ENCODE measurements at places on chromosomes 2 and 18.

DNA sequence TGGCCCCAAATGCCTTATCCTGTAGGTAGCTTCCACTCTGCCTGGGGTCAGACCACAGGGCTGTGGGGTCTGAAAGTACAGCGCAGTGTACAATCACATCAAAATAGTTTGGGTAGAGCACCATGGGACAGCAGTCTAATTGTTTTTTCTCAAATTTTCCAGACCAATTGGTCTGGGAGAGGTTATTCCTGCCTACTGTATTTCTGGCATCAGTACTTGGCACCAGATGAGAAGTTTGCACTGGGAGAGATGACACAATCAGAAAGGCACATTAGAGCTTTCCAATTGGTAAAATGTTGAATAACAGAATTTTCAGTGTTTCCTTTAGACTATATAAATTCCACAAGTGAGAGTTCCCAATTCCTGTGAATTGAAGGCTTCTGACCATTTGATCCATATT is 30.9 kb upstream of the LRRTM1 start:
- no peak for DNase-seq

DNA sequence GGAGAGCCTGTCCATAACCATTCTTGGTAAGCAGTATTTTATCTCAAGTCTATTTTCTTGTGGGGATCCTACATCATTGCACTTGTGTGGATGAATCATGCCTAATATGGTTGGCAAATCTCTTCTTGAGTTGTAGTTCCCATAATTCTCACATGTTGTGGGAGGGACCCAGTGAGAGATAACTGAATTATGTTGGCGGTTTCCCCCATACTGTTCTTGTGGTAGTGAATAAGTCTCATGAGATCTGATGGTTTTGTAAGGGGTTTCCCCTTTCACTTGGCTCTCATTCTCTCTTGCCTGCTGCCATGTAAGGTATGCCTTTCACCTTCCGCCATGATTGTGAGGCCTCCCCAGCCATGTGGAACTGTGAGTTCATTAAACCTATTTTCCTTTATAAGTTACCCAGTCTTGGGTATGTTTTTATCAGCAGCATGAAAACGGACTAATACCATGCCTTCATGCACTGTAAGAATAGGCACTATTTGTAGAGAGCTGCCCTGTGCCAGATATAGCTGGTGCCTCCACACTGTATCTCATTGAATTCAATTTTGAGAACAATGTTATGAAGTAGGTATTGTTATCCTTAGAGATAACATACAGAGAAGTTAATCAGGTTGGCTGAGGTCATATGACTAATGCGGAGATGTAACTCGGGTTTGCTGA is 148.3 kb downstream of the PLCL1 start:
- no peak for DNase-seq

- no peak for DNase-seq
These were observed 22.5 kb upstream of the PLEKHM3 start for GRCh38 chr2:208047840-208048239.

DNA sequence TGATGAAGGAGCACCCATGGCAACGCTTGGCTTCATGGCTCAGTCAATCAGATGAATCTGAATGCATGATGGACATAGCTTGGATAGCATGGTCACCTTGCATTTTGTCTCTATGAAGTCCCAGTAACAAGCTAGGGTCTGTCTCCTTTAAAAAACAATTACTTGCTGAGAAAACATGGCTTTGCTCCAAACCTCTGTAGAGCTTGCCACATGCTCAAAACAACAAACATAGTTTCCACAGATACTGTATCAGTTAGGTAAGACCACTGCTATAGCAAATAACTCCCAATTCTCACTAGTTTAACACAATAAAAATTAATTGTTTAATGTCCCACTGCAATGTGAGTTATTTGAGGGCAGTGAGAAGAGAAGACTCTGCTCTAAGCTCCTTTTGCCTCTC is 401.0 kb downstream of the IRS1 start:
- no peak for DNase-seq

GRCh38 chr2:21102356-21102755 is 21.4 kb upstream of the TDRD15 start:
- no peak for DNase-seq

- no peak for DNase-seq
These were observed 146.6 kb downstream of the MEIS1 start for GRCh38 chr2:66581339-66582103.

GRCh38 chr2:213167271-213167930 is 16.0 kb upstream of the IKZF2 start:
- no peak for DNase-seq

- DNase-seq, result no peak
These were observed 39.3 kb upstream of the STAT1 start for GRCh38 chr2:191053256-191053655.

GRCh38 chr18:62954366-62954765 is 239.0 kb downstream of the PHLPP1 start:
- no peak for DNase-seq

- no peak for DNase-seq
These were observed 95.4 kb upstream of the CYP1B1 start for GRCh38 chr2:38171208-38171855.

DNA sequence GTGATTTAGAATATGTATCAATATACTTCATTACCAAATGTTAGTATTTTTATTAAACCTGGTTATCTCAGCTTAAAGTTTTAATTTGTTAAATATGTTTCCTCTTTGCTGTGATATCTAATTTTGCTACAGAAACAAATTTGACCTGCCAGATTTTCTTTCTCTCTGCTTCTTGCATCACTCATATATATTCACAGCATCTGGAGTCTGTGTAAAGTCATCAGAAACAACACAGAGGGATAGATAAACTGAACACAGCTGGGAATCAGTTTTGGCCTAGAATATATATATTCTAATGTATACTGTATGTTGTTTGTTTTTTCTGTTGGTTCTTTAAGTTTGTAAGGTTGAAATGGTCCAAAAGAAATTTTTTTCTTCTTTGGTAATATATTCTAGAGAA is 8.5 kb downstream of the PSMD14 start:
- DNase-seq, result no peak

GRCh38 chr2:59741840-59742239 is 811.6 kb downstream of the BCL11A start:
- DNase-seq, result no peak

GRCh38 chr2:126658319-126658904 is 2.5 kb downstream of the GYPC start:
- DNase-seq, result no peak

DNA sequence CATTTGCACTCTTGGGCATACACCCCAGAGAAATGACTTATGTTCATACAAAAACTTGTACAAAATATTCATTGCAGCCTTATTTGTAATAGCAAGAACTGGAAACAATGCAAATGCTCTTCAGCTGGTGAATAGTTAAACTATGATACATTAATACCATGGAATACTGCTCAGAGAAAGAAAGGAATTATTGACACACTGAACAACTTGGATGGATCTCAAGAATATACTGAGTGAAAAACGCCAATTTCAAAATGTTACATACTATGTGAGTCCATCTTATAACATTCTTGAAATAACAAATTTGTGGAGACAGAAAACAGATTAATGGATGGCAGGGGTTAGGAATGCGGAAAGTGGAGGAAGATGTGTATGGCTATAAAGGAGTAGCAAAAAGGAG is 17.2 kb downstream of the LNPK start:
- no peak for DNase-seq

GRCh38 chr18:32040936-32041335 is 22.3 kb downstream of the RNF125 start:
- no peak for DNase-seq

DNA sequence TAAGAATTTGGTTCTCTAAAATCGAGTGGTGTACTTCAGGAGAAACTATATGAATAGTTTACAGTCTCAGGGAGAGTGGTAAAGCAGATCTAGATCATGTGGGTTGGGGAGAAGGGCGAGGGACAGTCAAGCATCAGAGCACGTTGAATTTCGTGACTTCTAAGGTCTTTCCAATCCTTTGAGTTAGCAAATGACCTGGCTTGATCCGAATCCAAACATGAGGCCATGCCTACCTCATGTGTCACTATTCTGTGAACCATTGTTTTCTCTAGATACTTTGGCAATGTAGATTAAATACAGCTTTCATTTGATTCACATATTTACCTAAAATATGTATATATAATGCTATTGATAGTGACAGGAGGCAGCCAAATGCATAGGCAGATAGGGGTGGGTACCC is 674.9 kb downstream of the NYAP2 start:
- DNase-seq, result no peak

DNA sequence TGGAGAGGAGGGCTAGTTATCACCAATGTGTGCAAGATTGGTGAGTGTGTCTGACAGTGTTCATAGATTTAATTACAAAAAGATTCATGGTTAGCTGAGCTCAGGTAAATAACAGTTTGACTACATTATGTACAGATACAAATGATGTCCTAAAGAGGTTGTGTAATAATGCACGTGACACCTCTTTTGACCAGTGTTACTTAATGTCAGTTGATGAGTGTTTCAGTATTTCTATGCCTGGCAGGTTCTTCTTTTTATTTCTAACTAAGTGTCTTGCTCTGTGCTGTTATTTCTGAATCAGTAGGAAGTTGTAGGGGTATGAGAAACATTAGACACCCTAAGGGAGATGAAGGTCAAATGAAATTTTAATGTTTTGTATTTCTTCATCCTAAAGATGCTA is 7.9 kb upstream of the INHBB start:
- DNase-seq, result no peak

- DNase-seq, result no peak
These were observed 6.6 kb downstream of the KIF1A start for GRCh38 chr2:240813231-240813921.

DNA sequence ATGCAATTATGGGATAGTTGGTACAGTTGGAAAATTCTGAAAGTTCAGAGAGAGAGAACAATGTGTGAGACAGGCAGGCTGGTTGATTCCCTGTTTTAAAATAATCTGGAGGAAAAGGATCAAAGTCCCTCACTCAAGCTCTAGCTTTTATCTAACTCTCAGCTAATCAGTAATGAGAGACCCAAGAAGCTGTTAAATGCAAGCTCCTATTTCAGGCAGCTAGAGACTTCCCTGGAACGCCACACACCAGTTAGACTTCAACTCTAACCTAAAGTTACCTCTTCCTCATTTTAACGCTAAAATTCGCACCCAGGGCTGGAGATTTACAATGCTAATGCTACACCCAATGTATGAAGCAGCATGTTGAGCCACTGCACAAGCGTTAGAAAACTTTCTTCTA is 243.1 kb downstream of the EN1 start:
- DNase-seq, result no peak

- DNase-seq, result no peak
These were observed 475.4 kb downstream of the PARD3B start for GRCh38 chr2:205020673-205021072.

DNA sequence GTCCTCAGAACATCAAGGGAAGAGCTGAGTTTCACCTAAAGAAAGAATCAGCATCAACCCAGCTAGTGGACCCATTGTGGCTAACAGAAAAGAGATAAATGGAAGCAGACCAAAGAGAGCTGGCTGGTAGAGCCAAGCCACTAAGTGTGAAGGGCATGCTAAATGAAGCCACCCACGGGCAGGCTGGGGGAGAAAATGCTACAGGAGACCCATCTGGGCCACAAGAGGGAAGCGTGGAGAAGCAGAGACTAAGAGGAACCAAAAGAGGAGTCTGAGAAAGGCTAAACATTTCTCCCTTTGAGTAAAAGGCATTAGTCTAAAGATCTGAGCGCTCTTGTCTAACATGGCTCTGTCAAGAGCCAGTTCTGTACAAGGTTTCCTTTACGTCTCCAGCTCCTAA is 15.8 kb downstream of the CWC22 start:
- DNase-seq, result no peak

GRCh38 chr18:79766308-79766707 is 31.4 kb upstream of the KCNG2 start:
- no peak for DNase-seq

GRCh38 chr2:190477661-190478454 is 56.7 kb downstream of the NEMP2 start:
- DNase-seq, result no peak

- DNase-seq, result no peak
These were observed 961 bp upstream of the SLC40A1 start for GRCh38 chr2:189581354-189582139.

DNA sequence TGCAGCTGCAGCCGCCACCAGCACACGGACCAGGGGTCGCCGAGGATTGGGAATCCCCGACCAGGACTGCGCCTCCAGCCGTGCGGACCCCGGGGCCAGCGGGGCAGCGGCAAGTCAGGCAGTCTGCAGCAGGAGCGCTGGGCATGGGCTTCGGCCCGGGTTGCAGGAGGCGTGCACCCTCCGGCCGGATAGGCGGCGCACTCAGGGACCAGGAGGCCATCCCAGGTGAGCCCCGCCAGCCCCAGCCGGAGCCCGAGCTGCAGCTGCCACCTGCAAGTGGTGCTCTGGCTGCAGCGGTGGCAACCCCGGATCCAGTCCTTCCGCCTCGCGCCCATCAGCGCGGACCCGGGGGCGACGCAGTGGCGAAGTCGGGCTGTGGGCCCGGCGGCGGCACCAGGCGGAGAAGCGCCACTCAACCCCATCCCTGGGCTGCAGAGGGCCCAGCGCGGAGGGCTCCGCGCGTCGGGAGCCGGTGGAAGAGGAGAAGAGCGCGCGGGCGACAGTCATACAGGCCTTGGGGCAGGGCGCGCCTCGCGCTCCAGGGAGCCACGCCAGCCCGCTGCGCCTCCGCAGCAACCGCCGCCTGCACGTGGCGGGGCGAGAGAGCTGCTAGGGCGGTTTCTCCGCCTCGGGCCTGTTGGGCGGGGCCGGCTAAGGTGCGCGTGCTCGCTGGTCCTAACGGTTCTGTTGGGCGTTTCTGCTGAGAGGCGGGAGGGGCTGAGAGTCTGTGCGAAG is 73.8 kb downstream of the RPIA start:
- DNase-seq, result peak; percentile 16

DNA sequence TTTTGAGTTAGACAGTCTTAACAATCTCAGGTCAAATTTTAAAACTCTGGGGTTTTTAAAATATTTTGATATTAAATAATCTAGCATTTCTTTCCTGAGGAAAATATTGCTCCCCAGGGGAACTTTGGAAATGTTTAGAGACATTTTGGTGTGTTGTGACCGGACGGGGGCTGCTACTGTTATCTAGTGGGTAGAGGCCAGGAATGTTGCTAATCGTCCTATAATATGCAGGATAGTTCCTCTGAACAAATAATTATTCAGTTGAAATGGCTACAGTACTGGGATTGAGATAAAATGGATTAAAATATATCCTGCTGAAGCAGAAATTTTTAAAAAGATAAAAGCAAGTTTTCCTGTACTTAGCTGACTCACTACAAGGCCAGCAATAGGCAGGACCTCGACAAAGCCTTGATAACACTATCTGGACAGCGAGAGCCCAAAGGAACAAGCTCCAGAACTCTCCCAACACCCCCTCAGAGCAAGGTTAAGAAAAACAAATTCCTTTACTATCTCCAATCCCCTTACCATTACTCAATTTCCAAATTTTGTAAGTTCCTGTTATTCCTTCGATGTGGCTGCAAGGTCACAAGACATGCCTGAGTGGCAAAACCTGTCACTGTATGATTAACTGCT is 1407.4 kb downstream of the SUCLG1 start:
- DNase-seq, result no peak

GRCh38 chr2:191927991-191928390 is 81.1 kb upstream of the CAVIN2 start:
- DNase-seq, result no peak

DNA sequence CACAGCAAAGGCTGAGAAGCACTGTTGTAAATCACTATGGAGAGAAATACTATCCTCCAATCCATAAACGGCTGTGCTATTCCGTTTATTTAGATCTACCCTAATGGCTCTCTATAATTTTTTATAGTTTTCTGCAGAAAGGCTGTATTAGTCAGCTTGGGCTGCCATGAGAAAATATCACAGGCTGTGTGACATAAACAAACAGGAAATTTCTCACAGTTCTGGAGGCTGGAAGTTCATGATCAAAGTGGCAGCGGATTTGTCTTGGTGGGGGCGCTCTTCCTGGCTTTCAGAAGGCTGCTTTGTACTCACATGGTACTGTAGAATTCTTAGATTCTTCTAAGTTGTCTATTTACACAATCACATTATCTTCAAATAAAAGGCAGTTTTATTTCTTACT is 44.1 kb downstream of the C1D start:
- DNase-seq, result no peak
